ENCODE measurements at places on chromosomes 1 and 21.

DNA sequence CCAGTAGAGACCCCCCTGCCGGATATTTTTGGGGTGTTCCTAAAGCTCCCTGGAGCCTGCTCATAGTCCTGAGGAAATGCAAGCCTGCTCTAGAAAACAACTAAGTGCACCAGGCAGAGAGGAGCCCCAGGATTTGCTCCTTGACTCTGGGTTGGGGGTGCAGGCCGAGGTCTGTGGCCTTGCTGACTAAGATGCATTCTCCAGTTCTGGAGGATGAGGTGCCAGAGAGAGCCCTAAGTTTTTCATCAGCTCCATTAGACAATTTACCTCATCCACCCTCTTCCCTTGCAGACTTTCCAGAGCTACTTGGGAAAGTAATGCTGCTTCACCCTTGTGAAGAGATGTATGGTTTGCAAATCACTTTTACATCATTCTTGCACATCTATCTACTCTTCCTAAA lies 9.1 kb downstream of the TUFT1 start:
- DNase-seq, result no peak

- DNase-seq, result no peak
Measured at GRCh38 chr1:12244078-12244477, 14.2 kb downstream of the VPS13D start.

DNA sequence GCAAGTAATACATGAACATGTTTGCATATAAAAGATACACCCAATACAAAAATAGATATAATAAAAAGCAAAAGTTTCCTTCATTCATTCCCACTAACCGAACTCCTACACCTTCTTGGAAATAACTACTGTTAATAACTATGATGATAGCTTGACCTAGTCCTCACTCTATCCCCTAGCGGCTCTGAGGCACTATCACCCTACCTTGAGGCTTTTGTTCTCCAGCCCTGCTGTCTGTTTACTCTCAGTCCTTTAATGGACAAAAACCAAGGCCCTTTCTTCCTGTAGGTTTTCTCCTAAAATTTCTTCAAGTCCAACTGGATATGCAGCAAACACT lies 186.6 kb downstream of the SLC35F3 start:
- DNase-seq, result no peak

DNA sequence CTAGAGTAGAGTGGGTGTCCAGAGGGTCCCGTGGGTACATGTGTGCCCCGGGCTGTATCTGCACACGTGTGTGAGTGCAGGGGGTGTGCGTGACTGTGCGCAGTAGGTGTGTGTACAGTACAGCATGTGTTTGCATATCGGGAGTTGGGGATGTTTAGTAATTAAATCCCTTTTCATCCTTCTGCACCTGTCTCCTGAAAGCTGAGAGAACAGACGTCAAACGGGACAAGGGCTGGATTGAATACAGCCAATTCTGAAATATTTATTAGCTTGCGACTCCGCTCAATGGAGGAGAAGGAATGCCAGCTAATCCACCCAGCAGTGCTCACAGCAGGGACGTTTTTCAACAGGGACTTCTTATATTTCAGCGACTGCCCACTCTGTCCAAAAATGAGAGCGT lies 44.7 kb upstream of the CASZ1 start:
- DNase-seq, result no peak

- no peak for DNase-seq
Measured at GRCh38 chr1:172381946-172382345, 38.5 kb upstream of the C1orf105 start.

DNA sequence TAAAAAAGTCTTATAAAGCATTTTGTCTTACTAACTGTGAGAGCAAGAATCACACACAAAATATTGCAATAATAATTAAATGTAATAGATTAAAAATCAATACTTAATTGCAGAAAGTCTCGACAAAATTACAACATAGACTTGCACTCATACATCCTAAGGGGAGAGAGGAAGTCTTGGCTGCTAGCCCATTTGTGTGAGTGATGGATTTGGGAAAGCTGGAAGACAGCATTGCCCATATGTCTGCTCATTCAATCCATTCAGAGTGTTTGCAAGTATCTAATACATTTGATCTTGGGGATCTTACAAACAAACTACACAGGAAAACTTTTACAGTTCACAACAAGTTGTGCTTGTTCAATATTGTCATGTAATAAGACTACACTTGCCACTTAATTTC lies 140.5 kb downstream of the COL11A1 start:
- DNase-seq, result no peak

- DNase-seq, result no peak
Measured at GRCh38 chr1:232532901-232533300, 97.0 kb downstream of the SIPA1L2 start.

- DNase-seq, result no peak
Measured at GRCh38 chr1:235867903-235868469, 1.3 kb upstream of the LYST start.

- no peak for DNase-seq
Measured at GRCh38 chr21:46368533-46369285, 44.8 kb downstream of the PCNT start.

DNA sequence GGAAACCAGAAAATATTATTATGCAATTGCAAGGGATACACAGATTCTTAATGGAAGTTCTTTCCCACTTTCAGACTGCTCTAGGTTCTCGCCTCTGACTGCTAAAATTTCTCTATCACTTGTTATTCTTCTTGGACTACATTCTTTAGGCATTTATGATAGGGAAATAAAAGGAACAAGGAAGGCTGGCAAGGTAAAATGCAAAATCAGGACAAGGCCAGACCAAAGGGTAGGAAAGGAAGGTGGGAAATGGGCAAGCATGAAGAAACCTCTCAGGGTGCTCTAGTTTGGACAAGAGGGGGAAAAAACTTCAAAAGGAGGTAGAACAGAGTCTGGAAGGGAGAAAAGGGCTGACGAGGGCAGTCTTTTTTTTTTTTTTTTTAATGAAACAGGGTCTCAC lies 26.2 kb downstream of the UROD start:
- DNase-seq, result no peak

GRCh38 chr1:168683871-168684270 lies 45.1 kb downstream of the DPT start:
- DNase-seq, result no peak

- no peak for DNase-seq
Measured at GRCh38 chr1:55823541-55824250, 608.5 kb upstream of the USP24 start.

DNA sequence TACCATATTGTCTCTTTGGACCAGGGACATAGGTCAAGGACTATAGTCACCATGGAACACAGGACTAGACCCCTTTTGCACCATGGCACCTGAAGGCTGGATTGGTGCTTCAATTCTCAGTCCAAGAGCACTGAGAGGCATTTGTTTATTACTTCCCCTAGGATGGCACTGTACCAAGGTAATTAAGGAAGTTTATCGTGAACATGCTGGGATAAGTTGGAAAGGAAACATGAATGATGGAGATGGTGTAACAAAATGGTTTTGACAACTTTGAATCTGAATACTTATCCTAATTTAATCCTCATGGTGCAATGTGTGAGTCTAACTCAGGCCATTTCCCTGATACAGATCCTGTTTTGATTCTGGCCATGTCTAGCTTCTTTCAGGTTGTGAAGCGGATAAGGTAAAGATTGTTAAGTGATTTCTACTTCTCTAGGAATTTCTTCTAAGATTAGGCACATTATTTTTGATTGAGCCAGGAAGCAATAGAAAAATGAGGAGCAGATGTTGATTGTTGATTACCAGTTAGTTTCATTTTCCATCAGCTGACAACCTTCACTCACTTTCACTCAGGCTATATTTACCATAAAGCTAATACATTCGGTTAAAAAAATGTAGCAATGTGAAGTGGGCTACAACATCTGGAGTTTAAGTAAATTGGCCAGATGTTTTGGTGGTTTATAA lies 37.3 kb upstream of the SIPA1L2 start:
- no peak for DNase-seq

DNA sequence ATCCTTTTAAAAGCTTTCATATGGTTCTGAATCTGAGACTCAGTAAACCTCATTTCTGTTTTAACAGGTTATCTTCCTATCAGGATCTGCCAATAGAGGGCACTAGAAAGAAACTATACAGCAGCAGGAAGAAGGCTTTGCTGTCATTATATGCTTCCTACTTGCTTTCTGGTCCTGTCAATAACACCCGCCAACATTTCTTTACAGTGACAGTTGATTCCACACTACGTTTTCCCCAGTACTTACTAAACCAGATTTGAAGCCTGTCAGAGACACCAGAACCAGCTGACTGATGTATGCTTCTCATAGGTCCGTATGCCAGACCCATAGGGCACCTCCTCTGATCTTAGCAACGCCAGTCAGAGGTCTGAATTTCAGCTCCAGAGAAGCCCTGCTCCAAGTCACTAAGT lies 341.0 kb upstream of the NEGR1 start:
- no peak for DNase-seq

- DNase-seq, result no peak
Measured at GRCh38 chr1:243396424-243396823, 140.6 kb downstream of the SDCCAG8 start.

GRCh38 chr1:228219962-228220780 lies 12.3 kb downstream of the OBSCN start:
- DNase-seq, result no peak

DNA sequence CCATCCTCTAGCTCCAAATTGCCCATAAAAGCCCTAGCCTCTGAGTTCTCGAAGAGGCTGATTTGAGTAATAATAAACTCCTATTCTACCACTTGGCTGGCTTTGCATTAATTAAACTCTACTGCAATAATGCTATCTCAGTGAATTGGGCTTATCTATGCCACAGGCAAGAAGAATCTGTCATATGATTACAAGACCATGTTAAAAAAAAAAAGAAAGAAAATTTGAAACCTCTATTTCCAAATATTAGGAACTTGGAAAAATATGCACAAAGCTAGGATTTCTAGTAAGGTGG lies 27.6 kb upstream of the SGIP1 start:
- DNase-seq, result no peak

DNA sequence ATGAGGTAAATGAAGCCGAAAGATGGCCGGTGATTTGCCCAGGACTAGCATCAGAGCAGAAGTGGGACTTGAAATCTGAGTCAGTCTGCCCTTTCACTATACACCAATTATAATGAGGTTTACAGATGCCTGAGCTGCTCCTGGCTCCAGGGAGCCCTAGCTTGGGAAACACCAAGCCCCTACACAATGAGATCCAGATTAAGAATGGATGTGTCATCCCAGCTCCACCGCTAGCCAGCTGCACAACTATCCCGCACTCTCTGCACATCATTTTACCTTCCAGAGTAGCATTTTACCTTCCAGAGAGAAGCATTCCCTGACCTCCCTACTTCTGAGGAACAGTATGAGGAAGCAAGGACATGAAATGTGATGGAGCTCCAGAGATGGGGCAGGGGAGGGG lies 27.0 kb downstream of the SERTAD4 start:
- no peak for DNase-seq

DNA sequence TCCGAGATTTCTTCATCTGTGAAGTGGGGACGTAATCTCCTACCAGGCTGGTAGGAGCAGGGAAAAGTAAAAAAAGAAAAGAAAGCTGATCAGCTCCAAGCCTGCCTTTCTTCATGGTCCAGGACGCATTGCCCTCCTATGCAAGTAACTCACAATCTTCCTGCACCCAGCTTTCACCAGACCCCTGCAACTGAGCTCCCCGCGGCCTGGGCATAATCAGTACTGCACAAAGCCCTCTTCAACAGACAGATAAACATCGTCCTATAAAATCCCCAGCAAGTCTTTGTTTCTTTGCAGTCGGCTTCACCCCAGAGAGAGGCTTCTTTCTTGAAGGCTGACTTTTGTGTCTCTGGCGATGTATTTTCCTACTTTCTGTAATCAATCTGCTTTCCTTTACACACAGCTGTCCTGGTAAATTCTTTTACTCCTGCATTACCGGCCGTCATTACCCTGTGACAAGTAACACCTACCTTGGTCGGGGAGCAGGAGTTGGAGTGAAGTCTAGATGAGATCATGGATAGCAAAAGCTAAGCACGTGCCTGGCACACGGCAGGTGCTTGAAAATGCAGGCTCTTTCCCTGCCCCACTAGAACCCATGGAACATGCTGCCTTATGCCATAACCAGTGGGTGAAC lies 8.3 kb downstream of the PADI1 start:
- no peak for DNase-seq

- DNase-seq, result no peak
Measured at GRCh38 chr1:154963643-154964042, 2.1 kb upstream of the PYGO2 start.

DNA sequence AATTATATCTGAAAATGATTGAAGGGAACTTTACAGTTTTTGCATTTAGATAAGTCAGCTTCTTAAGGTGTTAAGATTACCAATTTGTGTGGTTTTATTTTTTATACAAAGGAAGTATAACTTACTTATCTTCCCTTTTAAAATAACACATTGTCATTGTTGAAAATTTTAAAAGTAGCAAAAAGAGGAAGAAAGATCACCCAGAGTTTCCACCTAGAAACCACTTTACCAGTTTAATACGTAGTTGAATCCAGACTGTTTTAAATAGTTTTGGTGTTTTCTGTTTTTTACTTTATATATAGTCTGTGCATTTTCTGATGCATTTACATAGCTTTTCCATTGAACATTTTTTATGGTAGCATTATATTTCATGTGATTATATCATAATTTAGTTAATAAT lies 6.1 kb downstream of the CCDC18 start:
- no peak for DNase-seq

DNA sequence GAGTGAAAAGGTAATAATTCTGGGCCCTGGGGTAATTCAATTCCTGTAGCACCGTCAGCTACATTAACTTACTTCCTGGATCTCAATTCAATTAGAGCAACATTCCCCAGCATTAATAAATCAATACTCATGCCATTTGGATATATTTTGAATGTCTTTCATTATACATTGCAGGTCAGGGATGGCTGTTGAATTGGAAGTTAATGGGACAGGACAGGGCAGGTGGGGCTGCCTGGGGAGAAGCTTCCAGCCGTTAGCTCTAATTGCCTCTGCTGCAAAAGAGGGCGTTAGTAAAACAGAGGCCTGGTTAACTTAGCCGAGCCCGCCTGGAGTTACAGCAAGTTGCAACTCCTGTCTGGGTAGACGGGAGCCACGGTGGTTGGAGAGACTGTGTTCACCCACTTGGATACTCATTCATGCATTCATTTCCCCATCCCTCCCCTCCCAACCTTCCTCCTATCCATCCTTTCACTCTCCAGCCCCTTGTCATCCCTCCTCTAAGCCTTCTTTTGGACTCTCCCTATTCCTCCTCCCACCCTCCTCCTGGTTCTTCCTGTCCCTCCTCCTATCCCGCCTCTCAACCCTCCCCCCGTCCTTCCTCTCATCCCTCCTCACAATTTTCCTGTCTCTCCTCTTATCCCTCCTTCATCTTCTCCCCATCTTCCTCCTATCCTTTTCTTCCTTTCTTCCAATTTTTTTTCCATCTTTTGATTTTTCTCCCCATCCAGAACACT lies 137.6 kb upstream of the RUNX3 start:
- DNase-seq, result no peak

DNA sequence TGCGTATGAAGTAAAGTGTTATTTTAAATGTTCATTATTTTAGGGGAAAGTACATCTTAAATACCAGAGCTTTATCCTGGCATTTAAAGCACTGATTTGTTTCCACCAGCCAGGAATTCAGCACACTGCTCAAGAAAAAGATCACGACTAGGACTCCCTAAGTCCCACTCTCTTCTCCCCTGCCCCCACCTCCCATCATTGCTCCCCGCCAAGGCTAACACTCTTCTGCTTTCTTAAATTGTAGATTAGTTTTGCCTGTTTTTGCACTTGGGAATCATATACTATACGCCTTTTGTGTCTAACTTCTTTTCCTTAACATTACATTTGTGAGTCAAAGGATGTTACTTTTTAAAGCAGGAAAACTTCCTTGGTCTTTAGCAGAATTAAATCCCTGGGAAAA lies 37.5 kb upstream of the C1orf105 start:
- DNase-seq, result no peak

GRCh38 chr1:77348549-77348948 lies 66.7 kb downstream of the AK5 start:
- no peak for DNase-seq

Data from stimulated activated CD8-positive, alpha-beta memory T cell treated with anti-CD3 and anti-CD28 coated beads, Interleukin-4, amount 100 ng/mL, for 1 hour (primary cell).